ENCODE measurements at places on chromosomes 6 and 20.

DNA sequence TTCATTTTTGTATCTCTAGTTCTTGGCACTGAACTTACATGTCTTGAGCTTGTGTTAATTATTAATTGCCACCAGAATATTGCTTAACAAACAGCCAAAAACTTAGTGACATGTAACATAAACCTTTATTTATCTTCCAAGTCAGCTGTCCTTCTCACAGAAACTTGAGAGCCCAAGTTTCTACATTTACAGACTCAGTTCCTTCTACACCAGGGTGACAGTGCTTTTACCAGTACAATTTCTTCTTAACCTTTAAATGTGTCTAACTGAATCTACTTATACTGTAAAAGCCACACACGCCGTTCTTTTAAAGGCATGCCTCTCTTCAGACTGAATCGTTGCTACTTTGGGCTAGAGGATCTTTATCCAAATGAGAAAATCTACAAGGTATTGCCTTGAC is 539.2 kb downstream of the GRIK2 start:
- no peak for DNase-seq

- no peak for DNase-seq
Observed at GRCh38 chr6:143064271-143064670, 3.6 kb downstream of the AIG1 start.

DNA sequence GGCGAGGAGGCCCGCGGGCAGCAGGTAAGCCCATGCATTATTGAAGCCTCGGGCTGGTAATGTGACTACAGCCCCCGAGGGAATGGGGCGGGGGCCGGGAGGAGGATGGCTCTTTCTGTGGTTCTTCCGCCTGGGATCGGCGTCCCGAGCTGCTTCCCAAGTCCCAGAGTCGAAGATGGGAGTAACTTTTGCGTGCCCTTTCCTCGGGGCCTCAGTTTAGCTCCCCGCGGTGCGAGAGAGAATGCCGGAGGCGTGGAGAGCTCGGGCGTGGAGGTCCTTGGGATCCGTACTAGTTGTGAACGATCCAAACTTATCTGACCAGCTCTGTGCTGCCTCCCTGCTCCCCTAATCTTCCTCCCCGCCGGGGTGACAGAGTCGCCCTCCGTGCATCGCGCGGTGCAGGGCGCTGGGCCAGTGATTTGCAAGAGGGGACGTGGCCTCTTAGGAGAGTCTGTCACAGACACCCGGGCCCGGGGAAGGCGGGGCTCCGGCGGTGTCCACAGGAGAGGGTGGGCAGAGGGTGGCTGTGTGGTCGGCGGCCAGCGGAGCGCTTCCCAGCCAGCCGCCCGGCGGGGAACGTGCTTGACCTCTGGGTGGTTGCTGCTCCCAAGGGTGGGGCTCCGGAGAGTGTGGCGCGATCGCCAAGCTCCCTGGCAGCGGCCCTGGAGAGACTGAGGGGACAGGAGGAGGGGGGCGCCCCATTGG is 815 bp downstream of the UTRN start:
- DNase-seq: no peak

DNA sequence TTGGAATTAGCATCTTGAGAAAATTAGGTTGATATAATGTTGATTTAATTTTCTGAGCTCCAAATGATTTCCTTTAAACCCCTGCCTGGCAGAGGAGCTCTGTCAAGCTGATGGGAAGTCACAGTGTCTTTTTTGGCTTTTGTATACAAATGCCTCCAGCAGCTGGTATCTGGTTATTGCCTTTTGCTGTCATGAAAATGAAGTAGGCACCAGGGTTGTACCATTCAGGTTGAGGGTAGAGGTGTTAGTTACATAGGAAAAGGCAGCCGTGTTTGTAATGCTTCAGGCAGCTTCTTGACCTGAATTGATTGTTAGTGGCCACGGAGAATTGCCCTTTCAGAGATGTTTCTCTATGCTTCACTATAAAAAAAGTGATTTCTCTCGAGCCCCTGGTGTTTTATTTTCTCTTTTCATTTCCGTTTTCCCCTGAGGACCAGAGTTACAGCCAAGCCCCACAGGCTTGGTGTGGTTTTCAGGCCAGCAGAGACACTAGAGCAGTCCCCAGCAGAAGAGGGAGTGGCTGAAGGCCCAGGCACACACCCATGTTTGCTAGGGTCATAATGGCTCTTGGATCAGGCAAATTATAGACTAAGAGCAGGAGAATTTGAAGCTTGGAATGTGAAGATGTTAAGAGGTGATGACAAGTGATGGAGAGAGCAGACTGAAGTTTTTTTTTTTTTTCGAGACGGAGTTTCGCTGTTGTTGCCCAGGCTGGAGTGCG is 21.6 kb downstream of the CMTR1 start:
- DNase-seq: no peak

DNA sequence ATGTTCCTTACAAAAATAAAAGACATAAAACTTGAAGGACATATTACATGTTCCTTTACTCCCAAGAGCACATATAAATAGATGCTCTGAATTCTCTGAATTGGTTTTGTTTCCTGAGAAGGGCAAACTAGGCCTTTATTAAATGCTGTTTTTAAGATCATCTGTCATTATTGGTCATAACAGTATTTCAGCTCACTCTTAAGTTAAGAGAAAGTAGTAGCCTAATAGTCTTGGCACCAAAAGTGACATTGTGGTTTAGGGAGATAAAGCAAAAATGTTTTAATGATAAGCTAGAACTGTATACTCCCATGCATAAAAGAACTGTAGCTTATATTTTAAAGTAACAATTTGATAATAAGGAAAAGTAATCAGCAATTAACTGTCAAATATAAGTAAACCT is 361.1 kb upstream of the PTCHD4 start:
- DNase-seq: no peak

DNA sequence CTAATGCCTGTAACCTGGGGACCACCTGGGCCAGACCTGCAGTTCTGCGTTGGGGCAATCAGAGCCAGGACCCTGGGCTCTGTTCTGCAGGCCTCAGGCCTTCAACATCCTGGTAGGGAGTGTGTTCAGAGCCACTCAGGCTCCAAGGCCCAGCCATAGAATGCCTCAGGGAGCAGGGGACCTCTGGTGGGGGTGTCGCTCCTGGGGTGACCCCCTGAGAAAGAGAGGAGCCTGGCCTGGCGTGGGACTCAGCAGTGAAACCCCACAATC is 12.5 kb downstream of the UCKL1 start:
- no peak for DNase-seq

GRCh38 chr6:93407186-93407585 is 12.2 kb downstream of the EPHA7 start:
- peak; percentile 64 for DNase-seq

DNA sequence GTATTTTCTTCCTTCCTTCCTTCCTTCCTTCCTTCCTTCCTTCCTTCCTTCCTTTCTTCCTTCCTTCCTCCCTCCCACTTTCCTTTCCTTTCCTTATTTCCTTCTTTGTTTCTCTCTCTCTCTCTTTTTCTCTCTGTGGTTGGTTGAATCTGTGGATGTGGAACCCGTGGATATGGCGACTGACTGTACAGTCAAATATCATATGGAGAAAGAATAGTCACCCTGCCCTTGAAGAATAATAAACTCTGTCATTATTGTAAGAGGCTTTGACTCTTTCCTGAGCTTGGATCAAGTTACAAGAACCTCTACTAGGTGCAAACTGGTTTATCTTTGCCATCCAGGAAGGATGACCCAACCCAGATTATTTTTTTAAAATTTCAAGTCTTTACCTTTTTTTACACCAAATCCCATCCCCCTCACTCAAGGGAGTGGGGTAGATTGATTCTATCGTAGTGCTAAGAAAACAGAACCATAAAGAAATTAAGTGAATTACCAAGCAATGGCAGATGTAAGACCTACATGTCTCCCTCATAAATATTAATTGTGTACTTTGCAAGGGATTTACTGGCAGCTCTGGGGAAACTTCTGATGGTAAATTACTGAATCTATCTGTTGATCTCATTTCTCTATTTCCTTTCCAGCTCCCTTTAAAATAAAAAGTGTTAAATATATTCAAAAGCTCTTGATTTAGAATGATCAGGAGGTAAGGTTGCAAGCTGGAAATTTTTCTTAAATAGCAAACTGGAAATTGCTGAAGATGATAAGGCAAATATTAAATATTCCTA is 667.5 kb downstream of the UTRN start:
- DNase-seq: no peak

DNA sequence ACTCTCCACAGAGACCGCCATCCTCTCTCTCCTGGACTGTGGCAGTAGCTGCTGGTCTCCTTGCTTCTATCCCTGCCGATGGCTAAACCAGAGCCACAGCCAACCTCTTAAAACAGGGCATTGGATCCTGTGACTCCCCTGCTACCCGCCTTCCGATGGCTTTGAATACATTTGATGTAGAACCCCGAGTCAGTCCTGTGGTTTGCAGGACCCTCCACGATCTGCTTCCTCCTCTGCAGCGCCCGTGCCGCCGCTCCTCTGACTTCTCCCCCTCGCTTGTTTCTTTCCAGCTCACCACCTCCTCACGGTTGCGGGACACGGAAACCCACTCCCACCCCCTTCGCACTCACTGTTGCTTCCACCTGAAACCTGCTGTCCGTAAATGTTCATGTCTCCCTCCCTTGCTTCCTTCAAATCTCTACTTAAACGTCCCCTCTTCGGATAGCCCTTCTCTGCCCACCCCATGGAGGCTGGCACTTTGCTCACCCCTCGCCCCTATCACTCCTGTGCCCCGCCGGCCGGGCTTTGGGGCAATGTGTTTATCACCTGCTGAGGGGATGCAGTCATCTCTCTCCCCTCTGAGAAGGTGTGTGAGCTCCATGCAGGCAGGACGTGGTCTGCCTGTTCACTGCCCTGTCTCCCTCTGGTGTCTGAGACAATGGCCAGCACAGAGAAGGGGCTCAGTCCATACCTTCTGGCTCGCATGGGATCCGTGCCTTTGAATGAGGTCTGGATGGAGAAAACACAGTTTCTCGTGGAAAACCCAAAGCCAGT is 67.8 kb downstream of the GFOD1 start:
- no peak for DNase-seq

DNA sequence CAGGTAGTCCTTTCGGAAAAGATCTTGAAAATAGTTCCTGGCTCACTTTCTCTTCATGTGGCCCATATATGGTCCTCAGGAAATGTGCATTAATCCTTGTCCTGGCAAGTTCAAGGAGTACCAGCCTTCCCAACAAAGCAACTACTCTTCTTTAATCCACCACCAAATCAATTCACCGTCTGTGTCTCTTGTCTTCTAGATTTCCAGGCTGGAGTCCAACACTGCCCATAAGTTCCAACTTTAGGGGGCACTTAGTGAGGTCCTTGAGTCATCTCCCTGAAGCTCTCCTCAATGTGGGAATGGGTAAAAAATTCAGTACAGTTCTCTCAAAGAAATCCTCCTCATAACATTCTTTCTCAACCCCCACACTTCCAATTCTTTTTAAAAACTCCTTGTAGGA is 6.9 kb upstream of the DAAM2 start:
- no peak for DNase-seq

GRCh38 chr6:61745994-61746393 is 540.0 kb downstream of the KHDRBS2 start:
- DNase-seq: no peak

GRCh38 chr6:113493991-113494390 is 363.2 kb upstream of the MARCKS start:
- no peak for DNase-seq

DNA sequence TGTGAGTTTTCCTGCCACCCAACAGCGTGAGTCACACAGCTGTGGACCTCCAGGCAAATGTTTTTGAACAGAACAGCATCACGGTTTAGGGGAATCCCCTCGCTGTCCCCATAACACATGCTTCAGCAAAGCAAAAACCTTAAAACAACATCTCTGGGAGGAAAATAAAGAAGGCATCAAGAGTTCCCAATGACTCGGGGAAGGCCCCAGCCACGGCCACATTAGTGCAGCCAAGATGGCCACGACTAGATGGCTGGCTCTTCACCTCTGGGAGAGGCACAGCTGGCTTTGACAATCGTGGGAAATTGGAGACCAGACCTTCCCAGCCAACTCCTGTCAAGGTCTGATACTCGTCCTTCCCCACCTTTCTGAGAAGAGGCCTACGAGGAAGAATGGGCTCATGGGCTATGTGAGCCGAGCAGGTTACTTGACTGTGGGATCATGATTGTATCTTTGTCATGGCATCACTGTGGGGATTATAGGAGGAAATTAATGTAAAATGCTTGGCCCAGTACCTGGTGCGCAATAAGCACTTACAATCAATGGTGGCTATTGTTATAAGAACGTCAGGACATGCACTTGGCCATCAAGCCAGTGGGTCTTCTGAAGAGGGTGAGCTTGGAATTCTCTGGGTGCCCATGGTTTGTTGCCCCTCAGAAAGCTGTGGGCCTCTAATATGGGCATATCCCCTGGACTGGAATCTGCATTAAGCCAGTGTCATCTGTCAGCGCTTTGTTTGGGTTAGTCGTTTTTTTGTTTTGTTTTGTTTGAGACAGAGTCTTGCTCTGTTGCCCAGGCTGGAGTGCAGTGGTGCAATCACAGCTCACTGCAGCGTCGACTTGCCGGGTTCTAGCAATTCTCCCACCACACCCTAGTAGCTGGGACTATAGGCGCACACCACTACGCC is 43.6 kb downstream of the FGD2 start:
- DNase-seq: no peak

DNA sequence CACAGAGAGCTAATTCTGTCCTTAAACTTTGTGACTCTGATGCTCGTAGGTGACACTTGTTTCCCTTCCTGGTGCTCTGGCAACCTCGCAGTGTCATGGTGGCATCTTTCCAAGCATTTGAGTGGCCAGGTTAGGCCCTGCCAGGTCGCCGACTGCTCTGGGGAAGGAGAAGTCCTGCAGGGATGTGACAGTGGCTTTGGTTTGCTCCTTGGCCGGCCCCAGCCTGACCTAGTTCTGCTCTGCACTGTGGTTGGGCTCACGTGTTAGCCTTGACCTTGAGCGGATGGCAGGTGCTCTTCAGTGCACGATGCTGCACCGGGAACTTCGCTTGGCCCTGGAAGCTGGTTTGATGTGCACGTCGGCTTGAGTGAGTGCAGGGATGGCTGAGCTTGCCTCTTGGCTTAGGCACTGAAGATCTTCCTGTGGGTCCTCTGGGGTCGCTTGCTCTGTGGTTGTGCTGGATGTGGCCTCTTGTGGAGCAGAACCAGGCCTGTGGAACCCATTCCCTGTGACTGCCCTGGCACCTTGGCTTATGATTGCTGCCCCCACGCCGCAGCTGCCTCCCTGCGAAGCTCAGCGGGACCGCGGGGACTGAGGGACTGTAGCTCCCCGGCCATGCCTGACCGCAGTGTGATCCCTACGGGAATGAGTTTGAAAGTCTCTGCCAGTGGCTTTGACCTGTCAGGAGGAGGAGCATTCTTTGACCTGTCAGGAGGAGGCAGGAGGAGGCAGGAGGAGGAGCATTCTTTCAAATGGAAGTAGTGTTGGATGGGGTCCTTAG is 8.7 kb downstream of the OSBPL2 start:
- DNase-seq: no peak

- no peak for DNase-seq
Observed at GRCh38 chr6:97449444-97449966, 166.5 kb upstream of the MMS22L start.

DNA sequence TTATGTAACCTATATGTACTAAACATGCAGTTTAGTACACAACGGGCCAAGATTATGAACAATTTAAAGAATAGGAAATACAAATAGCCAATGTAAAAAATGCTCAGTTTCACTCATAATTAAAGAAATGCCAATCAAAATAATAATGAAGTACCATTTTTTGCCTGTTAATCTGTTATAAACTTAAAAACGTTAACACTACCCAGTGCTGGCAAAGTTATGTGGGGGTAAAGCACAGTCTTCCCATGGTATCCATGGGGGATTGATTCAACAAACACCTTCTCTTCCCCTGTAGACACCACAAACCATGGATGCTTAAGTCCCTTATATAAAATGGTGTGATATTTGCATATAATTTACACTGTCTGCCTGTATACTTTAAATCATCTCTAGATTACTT is 205.3 kb upstream of the SIM1 start:
- no peak for DNase-seq

Measured in COR-L47 (cell line).